ENCODE measurements at places on chromosomes 2 and 18. TPM values are rescaled to one million over a fixed set of nuclear protein-coding genes. Genes with fewer than 3 reads are reported as not detected.

The TMEM37 gene
- 54.8 TPM for polyA plus RNA-seq

DNA sequence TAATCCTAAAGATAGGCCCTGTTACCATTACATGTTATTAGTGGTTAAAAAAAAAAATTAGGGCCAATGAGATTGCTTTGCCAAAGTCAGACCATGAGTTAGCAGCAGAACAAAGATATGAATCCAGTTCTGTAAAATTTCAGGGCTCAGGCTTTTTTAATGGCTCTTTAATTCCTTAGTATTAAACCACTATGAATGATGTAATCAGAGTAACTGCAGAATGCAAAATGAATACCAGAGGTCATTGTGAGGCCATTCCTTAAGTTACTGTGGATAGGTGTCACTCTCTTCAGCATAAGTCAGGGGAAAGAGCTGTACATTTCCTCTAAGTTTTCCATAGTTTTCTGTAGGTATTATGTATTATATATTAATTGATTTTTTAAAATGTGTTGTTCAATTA is 42.2 kb upstream of the TBR1 start:
- no peak for DNase-seq

GRCh38 chr2:54685263-54685775 is 38.1 kb upstream of the EML6 start:
- no peak for DNase-seq

GRCh38 chr18:79067611-79068010 is 1.6 kb upstream of the ATP9B start:
- DNase-seq = no peak

- no peak for DNase-seq
These were observed 239.3 kb upstream of the SP5 start for GRCh38 chr2:170475878-170476277.

The CKAP2L gene
- polyA plus RNA-seq = 20.9 TPM

The TEX51 gene
- polyA plus RNA-seq = 0.18 TPM

- DNase-seq = no peak
These were observed 333.2 kb upstream of the UBE2E3 start for GRCh38 chr2:180647221-180647620.

- DNase-seq = no peak
These were observed 63.5 kb downstream of the ANKRD44 start for GRCh38 chr2:197247083-197247482.

- DNase-seq = no peak
These were observed 258.9 kb upstream of the OSR1 start for GRCh38 chr2:19617257-19617848.

The PROKR1 gene
- 0.40 TPM for polyA plus RNA-seq

The ZNF396 gene
- 7.2 TPM for polyA plus RNA-seq

The CYS1 gene
- 83.0 TPM for polyA plus RNA-seq

The GDF7 gene
- 2.6 TPM for polyA plus RNA-seq

The CDCA7 gene
- polyA plus RNA-seq = 46.8 TPM

- no peak for DNase-seq
These were observed 191.3 kb downstream of the AGAP1 start for GRCh38 chr2:235685024-235685721.

- no peak for DNase-seq
These were observed 92.1 kb downstream of the GALR1 start for GRCh38 chr18:77341527-77342325.

DNA sequence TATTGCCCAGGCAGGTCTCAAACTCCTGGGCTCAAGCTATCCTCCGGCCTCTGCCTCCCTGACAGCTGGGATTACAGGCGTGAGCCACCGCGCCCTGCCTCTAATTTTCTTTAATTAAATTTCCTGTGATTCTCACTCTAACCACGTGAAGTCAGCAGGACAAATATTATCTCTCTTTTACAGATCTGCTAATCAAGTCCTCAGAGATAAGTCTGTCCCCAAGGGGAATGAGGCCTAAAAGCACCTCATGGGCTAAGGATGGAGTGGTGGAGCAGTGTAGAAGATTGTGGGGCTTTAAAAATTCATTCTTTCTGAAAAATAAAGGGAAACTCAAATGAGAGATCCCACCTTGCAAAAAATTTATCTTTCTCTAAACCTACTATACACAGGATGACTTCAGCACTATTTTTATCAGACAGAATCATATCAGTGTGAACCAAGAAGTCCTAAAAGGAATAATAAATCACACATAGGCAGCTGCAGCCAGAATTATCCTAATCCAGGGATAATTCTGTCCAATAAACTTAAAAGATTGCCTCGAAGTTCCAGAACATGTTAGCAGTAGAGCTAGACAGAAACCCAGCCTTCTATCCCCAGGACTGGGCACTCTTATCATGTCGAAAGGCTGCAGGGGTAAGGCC is 38.3 kb upstream of the BMPR2 start:
- DNase-seq = no peak

The PECR gene
- polyA plus RNA-seq = 46.0 TPM

The AGXT gene
- polyA plus RNA-seq = 0.12 TPM

DNA sequence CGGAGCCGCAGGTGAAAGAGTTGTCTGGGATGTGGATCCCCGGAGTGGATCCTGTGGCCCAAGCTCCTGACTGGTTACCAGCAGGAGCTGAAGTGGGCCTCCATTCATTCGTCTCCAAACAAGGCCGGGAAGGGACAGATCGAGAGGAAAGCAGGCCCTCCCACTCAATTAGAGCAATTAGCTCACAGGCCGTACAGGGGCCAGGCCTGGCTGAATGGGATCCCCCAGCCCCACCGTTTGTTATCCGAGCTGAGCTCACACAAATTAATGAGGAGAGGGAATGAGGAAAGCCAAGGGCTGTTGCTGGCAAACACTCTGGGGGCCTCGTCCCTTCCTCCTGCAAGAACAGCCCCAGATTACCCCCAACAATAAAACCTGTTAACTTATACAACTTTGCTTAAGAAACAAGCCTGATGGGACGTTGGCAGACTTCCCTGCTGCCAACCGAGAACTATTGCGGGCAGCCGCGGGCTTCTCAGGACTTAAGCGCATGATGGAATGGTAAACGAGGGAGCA is 338.0 kb downstream of the BCL11A start:
- no peak for DNase-seq

The ALMS1 gene
- polyA plus RNA-seq = 45.2 TPM

DNA sequence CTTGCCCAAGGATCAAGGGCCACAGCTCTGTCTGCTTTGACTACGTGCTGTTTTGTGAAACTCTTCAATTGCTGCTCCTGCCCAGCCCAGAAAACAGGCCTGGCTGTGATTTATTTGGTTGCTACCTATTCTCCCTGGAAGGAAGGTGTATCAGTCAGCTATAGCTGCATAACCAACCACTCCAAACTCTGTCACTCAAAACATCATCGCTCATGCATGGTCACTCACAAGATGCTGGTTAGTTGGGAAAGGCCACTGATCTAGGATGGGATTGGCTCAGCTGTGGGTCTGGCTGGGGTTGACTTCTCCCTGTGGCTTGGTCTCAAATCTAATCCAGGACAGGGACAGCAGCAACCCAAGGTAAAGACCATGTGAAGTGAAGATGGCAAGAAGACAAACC is 14.6 kb downstream of the TEX51 start:
- DNase-seq = no peak

GRCh38 chr2:108982259-108982679 is 6.8 kb downstream of the EDAR start:
- no peak for DNase-seq

- no peak for DNase-seq
These were observed 197.3 kb downstream of the DCC start for GRCh38 chr18:52537261-52537660.

DNA sequence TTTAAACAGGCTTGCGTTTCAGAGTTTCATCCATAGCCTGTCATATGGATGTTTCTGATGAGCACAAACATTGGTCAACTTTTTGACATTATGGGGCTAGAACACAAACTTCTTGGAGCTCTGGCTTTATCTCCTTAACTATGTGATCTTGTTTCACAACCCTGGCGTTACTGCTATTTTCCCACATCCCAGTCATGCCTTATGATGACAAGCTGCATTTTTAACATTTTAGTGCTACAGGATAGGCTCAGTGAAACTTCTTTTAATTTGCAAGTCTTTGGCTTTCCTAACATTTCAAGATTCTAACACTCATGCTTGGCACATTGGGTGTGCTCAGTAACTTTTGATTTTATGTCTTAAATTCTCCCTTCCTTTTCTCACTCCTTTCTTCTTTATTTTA is 21.0 kb upstream of the PDE1A start:
- DNase-seq = no peak

DNA sequence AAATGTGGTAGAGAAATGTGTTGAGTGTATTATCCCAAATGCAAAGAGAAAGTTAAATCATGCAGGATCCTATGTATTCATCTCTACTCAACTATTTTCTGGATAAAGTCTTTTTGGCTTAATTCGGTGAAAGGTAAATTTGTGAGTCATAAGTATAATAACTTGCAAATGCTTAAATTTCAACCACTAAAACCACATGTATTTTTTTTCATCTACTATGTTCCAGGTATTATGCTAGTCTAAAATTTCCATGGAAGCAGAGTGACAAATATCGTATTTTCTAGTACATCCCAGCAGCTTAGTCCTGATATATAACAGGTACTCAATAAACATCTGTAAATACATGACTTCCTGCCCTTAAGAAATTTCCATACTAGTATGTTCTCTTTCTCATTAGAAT is 6.2 kb downstream of the ALS2 start:
- no peak for DNase-seq

- DNase-seq = no peak
These were observed 103.0 kb downstream of the CDK15 start for GRCh38 chr2:201909348-201909747.

DNA sequence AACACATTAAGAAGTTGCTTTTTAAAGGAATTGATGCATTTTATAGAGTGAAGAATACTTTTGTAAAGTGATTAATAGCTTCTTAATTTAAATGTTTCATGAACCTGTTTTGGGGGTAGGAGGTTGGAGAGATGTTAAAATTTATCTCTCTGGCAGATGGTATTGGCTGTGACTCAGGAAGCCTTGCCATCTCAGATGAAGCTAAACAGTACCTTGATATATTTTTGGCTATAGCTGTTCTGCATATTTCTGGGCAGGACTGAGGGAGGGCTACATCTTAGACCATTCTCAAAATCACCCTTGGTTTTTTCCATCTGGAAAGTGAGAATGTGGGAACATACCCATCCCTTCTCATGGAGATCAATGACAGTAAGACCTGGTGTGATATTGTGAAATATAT is 13.4 kb downstream of the CAPN14 start:
- no peak for DNase-seq

The CARF gene
- 22.6 TPM for polyA plus RNA-seq

DNA sequence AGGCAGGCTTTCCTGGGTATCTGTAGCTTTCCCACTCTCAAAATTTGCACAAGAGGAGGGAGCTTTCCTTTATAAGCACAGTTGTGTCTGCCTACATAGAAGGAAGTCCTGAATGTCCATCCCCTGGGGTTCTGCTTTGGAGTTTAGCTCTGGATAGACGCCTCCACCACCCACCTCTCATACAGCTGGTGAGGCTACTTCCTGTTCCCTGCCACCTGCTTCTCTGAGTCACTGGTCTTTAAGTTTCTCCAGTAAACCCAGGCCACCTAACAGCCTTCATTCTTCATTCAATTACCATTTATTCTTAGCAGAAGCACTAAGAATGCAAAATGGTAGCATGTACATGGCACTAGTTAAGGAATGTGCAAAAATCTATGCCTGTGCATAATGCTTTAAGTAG is 407.8 kb downstream of the CDH2 start:
- no peak for DNase-seq

The PRKAG3 gene
- 0.15 TPM for polyA plus RNA-seq

- no peak for DNase-seq
These were observed 458.7 kb upstream of the HNRNPA3 start for GRCh38 chr2:176753752-176754474.

DNA sequence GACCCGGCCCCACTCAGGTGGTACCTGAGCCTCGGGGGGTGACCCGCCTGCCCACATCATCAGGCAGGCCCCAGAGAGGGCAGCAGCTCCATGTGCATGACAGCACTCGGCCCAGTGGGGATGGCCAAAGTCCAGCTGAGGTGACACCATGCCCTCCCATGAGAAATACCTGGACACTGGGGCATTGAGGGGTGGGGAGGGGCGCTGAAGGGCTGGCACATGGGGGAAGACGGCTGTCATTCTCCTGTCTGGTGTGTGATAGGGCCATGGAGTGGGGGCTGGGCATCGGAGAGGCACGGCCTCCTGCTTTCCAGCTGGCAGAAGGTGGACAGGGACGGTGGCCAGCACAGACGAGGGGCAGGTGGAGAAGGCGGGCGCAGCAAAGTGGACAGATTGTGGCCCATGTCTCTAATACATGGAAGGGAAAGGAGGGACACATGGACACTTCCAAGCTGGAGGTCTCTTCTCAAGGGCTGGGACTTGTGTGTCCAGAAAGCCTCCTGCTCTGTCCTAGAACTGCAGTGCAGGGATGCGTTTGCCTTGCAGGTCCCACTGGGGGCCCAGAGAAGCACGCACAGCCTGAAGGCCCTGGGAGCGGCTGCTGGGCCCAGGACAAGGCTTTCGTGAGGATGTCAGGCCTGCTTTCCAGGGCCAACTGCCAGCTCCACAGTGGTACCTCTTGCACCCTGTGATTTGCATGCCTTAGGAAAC is 302.2 kb downstream of the NDUFA10 start:
- no peak for DNase-seq

GRCh38 chr18:68666381-68666780 is 48.5 kb downstream of the TMX3 start:
- DNase-seq = no peak

The MYOM1 gene
- 8.3 TPM for polyA plus RNA-seq

- no peak for DNase-seq
These were observed 66.6 kb downstream of the MYL12B start for GRCh38 chr18:3328532-3328931.

DNA sequence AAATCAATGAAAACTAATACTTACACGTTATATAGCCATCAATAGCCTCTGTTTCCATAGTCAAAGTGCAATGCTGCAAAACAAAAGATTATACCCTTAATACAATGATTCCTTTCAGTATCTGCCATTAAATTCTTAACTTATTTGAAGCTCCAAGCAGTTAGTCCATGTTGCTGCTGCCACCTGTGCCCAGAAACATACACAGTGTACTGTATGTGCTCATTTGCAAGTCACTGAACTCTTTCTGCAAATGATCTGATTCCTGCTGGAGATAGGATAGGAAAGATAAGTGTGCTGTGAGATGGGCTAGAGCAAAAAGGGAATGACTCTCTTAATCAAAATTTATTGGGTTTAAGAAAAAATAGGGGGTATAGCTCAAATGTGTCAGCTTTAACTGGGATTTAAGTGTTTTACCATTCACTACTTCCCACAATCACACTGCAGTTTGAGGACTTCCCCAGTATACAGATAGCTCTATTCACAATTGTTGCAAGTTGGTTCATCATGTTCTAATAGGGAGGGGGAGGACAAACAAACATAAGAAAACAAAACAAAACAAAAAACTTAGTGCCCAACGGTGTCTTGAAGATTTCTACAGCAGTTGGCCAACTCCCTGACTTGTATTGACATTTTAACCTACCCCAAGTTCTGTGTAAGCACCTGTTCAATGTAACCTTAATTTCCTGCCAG is 2.7 kb downstream of the IKZF2 start:
- DNase-seq = no peak

The SERPINB8 gene
- 3.4 TPM for polyA plus RNA-seq

DNA sequence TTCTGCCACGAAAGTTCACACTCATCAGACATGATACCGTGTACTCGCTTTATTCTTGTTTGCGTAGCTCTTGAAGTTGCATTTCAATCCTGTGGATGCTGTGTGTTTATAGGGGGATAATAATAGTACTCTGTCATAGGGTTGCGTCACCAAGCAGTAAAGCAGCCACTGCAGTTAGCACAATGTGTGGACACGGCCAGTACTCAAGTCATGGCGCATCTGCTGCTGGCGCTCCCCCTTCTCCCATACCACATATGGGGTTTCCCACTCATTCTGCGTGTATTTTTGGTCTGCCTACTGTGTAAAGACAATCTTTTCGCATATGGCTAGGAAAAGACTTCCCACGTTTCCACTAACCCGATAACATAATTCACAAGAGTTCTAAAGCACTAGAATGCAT is 2.1 kb upstream of the ZBTB14 start:
- no peak for DNase-seq

The IL1RL2 gene
- polyA plus RNA-seq = 1.4 TPM
